Activated naive CD4-positive, alpha-beta T cell (primary cell): ENCODE measurements at places on chromosomes 6 and 20.

DNA sequence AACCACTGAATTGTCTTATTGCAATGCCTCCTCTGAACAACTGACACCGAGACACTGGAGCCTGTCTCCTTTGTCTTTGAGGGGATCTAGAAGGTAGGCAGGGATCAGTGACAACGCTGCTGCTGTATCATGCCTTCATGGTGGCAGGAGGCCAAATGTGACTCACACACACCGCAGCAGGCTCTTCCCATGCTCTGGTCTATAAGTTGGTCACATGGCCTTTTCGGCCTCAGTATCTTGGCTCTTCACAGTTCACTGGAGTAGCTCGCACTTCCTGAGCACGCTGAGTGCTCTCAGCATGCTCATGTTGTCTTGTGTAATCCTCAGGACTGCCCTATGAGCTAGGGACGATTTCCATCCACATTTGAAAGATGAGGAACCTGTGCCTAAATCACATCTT, 167.4 kb upstream of the PCSK2 start:
- DNase-seq = no peak

DNA sequence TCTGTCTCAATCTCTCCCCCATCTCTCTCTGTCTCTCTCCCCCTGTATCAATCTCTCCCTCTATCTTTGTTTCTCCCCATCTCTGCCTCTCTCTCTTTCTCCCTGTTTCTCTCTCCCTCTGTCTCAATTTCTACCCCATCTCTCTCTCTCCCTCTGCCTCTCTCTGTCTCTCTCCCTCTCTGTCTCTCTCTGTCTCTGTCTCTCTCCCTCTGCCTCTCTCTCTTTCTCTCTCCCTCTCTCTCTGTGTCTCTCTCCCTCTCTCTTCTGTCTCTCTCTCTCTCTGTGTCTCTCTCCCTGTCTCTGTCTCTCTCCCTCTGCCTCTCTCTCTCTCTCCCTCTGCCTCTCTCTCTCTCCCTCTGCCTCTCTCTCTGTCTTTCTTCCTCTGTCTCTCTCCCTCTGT, 62.6 kb downstream of the DACT2 start:
- DNase-seq = no peak

GRCh38 chr6:21075986-21076385, 517.6 kb upstream of the SOX4 start:
- DNase-seq = no peak

GRCh38 chr6:143637691-143638090, 40.1 kb upstream of the PHACTR2 start:
- no peak for DNase-seq

GRCh38 chr6:35260591-35261570, 1.3 kb downstream of the ZNF76 start:
- DNase-seq = no peak

- no peak for DNase-seq
These were observed 959.0 kb upstream of the FLRT3 start for GRCh38 chr20:15296422-15296821.

GRCh38 chr6:13787137-13787536, 27.2 kb downstream of the MCUR1 start:
- DNase-seq = no peak

GRCh38 chr20:60882836-60883235, 369.2 kb upstream of the CDH4 start:
- DNase-seq = no peak

DNA sequence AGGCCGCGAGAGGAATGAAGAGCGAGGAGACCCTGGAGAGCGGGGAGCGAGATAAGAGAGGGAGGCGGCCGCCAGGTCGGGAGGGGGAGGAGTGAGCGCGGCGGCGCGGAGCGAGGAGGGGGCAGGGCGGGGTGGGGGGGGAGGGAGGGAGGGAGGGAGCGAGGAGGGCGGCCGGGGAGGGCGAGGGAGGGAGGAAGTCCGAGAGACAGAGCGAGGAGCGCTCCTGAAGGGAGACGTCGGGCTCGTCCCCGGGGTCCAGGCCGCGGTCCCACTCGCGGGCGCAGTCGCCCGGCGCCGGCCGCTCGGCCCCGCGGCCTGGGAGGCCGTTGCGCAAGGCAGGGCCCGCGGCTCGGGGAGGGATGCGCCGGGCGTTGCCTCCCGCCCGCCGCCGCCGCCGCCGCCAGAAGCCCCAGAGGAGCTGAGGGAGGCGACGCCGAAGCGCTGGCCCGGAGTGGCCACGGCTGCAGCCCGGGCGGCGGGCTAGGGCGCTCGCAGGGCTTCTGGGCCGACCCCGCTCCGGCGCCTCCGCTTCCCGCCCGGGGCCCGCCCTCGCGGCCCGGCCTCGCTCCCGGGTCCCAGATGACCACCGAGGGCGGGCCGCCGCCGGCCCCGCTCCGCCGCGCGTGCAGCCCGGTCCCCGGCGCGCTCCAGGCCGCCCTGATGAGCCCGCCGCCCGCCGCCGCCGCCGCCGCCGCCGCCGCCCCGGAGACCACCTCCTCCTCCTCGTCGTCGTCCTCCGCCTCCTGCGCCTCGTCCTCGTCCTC, at the start of gene FOXF2:
FOXF2 (plus strand) TSS at position 208 of the 764 bp plus-strand sequence; CDS start at position 580, 372 bp downstream.
- DNase-seq = no peak

DNA sequence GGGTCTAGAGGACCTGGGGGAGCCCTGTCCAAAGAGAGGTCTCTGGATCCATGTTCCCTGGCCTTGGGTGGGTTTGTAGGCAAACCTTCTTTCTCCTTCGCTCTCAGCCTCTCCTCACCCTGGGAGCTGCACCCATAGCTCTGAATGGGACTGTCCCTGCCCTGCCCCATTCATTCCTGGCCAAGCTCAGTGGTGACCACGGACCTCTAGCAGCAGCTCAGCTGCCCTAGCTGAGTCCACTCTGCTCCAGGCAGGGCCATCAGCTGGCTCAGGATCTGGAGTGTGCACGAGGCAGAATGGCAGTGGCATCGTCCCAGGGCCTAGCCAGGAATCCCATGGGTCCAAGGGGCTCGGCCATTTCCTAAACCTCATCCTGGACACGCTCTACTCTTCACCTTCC, 5.3 kb downstream of the ULBP3 start:
- no peak for DNase-seq

DNA sequence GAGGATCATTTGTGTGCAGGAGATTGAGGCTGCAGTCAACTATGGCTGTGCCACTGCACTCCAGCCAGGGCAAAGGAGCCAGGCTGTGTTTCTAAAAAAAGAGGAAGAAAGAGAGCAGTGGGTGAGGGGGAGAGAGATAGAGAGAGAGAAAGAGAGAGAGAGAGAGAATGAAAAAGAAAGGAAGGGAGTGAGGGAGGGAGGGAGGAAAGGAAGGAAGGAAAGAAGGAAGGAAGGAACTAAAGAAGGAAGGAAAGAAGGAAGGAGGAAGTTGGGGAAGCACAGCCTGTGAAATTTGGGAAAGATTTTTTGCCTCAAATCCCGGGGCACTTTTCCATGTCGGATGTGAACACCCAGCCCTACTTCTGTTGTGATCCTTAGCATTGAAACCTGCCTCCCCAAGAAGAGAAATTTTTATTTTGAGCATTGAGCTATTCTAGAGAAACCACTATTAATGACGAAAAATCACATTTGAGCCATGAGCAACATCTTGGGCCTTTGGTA, 57.8 kb downstream of the FOXA2 start:
- no peak for DNase-seq

GRCh38 chr20:30500829-30501440, 756.5 kb upstream of the DEFB115 start:
- no peak for DNase-seq

DNA sequence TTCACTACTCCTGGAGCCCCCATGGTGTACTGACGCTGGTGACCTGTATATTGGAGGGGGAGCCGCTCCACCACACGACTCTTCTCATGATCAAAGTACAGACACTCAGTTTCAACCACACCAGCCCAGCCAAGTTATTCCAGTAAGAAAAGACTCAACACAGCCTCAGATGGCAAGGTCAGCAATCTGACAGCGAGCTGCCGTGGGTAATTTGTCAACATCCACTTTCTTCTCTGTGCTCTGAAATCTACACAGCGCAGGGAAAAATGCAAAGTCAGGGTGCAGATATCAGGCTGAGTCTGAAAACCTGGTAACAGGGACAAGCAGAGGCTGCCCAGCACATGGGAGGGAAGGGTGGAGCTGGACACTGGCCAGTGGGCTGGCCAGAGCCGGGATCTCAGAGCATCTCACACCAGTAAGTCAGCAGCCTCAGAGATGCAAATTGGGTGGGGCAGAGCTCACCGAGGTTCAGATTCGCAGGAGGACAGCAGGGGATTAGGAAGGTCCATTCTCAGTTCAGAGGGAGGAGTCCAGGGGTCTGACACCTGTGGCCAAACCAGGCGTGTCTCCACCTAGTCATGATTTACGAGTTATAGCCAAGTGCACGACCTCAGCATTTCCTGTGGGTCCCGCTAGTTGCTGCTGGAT, 44.5 kb upstream of the RPS6KA2 start:
- DNase-seq = no peak

GRCh38 chr6:40287296-40287850, 299.8 kb downstream of the LRFN2 start:
- no peak for DNase-seq

DNA sequence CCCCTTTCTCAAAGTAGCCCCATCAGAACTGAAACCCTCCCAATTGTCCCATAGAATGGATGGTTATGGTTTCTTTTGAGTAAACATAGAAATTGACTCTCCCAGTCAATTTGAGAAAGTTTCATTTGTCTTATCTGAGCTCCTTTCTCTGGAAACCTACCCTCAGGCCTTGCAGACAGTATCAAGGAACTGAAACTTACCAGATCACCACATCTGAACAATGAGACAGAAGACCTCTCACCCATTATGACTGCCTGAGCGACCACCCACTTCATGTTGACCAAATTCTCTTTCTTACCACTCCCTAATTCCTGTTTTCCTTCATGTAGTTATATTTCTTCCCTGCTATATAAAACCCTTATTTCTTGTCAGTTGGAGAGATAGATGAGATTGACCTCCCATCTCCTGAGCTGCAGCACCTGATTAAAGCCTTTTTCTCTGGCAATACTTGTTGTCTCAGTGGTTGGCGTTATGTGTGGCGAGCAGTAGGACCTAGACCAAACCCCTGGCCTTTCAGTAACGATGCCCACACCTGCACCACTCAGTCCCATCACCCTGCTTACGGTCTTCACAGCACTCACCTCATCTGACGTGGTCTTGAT, 138.9 kb downstream of the ZNF217 start:
- no peak for DNase-seq

- no peak for DNase-seq
These were observed 27.5 kb downstream of the SERPINB9 start for GRCh38 chr6:2875359-2876191.
